ENCODE measurements at places on chromosomes 7 and 10.

GRCh38 chr10:61634746-61635145 lies 28.0 kb upstream of the CABCOCO1 start:
- DNase-seq, result no peak

- no peak for DNase-seq
These were observed 103.2 kb downstream of the NPSR1 start for GRCh38 chr7:34761206-34761605.

GRCh38 chr10:69647126-69647525 lies 17.1 kb downstream of the FAM241B start:
- no peak for DNase-seq

- DNase-seq, result no peak
These were observed 610.5 kb downstream of the KCNMA1 start for GRCh38 chr10:77027141-77027540.

GRCh38 chr10:86687750-86688149 lies 19.4 kb downstream of the LDB3 start:
- no peak for DNase-seq

DNA sequence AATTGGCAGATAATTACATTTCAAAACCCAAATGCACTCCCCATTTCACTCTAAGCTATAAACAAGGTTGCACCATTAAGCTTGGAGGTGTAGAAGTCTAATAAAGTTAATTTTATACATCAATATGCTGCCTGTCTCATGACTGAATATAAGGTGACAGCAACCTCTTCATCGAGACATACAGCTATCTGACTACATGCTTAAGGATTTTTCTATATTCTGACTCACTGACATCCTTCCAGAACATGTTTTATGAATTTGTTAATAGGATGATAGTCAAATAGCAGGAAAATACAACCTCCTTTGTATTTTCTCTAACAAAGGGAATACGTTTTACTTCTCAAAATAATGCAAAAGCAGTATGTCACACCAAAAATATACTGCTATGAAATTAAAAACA lies 76.6 kb downstream of the NRBF2 start:
- no peak for DNase-seq

DNA sequence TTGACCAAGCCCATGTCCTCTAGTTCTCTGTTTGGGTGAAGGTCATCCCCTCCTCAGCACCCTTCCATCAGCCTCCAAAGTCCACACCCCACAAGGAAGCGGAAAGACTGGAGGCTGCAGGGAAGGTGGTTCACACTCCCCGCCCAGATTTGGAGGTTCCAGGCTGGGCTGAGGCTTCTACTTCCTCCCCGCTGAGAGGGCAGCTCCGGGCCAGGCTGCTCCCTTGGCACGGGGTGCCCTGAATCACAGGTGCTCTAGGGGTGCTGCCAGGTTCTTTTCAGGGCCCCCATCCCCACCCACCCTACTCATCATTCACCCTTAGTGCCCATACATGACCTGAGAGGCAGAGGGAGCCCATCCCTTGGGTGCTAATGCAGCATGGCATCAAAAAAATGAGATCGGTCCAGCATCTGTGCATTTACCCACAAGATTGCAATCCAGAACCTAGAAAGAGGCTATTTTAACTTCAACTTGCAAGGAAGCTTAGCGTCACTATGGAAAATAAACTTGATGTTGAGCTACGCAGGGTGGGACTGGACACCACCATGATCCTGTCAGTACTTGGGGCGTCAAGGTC lies 47.3 kb upstream of the ZMIZ1 start:
- no peak for DNase-seq

GRCh38 chr7:131218727-131219128 lies 108.9 kb upstream of the MKLN1 start:
- DNase-seq, result no peak

GRCh38 chr7:88429382-88429781 lies 122.7 kb upstream of the STEAP4 start:
- no peak for DNase-seq

- DNase-seq, result no peak
These were observed 72.4 kb upstream of the C1GALT1 start for GRCh38 chr7:7109934-7110333.

DNA sequence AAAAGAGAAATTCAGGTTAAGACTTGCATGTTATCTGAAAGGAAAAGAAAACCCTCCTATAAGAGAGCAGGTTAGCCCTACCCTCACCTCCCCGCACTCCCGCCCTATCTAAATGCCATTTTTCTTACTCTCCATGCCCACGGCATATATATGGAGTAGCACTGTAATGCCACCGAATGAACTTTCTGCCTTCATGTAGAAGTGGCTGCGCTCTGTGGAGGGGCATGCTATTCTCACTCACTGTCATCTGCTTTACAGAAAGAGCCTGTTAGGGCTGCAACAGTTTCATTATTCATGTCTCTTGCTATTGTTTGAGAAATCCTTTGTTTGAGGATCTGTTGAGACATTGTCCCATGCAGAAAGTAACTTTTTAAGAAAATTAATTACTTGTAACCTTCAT lies 1190.6 kb downstream of the SORCS1 start:
- DNase-seq, result no peak

DNA sequence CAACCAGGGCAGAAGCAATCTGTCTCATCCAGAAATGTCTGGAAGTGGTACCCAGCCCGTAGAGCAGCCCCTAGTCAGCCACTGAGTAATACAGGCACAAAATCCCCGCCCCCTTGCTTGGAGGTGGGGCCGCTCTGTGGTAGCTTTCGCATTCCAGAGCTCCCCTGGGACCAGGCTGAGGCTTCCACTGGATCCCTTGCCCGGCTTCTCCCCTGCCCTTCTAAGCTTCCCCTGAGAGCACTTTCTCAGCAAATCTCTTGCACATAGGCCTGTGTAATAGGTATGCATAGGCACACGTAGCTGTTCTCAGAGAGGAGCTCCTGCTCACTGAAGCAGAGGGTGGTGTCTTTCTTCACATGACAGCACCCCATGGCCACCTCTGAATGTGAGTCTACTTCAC lies 144.2 kb downstream of the BMS1 start:
- no peak for DNase-seq

GRCh38 chr7:46738796-46739195 lies 817.7 kb upstream of the IGFBP3 start:
- no peak for DNase-seq
